ENCODE measurements at places on chromosomes 7 and 10.

DNA sequence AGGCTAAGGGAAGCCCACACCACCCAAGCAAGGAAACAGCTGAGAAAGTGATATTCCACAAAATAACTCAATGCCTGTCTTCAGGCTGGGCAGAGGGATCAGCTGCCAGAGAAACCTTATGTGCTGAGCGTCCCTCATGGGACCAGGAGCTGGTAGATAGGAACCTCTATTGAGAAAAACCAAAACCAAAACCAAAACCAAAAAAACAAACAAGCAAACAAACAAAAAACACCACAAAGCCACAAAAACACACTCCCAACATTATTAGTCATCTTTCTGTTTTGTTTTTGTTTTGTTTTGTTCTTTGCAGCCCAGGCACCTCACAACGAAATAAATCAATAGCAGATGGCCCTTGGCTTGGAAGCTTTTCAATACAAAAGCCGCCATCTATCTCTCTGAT lies 760.8 kb upstream of the CELF2 start:
- DNase-seq, result no peak

DNA sequence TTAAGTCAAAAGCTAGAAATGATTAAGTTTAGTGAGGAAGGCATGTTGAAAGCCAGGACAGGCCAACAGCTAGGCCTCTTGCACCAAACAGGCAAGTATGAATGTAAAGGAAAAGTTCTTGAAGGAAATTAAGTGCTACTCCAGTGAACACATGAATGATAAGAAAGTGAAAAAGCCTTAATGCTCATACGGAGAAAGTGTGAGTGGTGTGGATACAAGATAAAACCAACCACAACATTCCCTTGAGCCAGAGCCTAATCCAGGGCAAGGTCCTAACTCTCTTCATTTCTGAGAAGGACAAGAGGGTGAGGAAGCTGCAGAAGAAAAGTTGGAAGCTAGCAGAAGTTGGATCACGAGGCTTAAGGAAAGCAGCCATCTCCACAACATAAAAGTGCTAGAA lies 53.0 kb downstream of the DNAJC1 start:
- DNase-seq, result no peak

DNA sequence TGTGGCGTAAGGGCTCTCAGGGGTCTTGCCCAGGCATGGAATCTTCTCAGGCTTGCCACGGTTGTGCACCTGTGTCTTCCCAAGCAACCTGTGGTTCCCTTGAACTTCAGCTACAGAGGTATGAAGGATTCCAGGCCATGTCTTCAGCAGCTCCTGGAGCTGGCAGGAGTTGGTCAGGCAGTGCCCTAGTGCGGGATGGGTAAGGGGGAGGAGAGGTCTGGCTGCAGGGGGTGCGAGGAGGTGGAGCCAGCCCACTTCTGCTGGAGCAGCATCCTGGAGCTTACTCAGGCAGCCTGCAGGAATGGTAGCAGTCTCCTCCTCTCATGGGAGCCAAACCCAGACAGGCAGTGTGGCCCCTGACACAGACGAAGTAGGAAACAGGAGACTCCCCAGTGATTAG lies 3.8 kb upstream of the TRIL start:
- no peak for DNase-seq

- DNase-seq, result no peak
Measured at GRCh38 chr10:73233883-73234282, 13.2 kb downstream of the DNAJC9 start.

GRCh38 chr7:140691376-140692045 lies 5.0 kb upstream of the NDUFB2 start:
- no peak for DNase-seq

DNA sequence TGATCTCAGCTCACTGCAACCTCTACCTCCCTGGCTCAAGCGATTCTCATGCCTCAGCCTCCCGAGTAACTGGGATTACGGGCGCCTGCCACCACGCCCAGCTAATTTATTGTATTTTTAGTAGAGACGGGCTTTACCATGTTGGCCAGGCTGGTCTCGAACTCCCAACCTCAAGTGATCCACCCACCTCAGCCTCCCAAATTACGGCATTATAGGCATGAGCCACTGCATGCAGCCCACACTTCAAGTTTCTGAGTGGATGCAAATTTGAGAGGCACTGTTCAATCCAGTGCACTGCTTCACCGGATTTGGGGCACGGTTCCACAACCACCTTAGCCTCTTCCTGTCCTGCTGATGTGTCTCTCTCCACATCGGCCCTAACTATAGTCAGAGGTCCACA lies 16.5 kb downstream of the CNPY1 start:
- no peak for DNase-seq
